NCI-H1417 (cell line): ENCODE measurements at places on chromosomes 1 and 21.

DNA sequence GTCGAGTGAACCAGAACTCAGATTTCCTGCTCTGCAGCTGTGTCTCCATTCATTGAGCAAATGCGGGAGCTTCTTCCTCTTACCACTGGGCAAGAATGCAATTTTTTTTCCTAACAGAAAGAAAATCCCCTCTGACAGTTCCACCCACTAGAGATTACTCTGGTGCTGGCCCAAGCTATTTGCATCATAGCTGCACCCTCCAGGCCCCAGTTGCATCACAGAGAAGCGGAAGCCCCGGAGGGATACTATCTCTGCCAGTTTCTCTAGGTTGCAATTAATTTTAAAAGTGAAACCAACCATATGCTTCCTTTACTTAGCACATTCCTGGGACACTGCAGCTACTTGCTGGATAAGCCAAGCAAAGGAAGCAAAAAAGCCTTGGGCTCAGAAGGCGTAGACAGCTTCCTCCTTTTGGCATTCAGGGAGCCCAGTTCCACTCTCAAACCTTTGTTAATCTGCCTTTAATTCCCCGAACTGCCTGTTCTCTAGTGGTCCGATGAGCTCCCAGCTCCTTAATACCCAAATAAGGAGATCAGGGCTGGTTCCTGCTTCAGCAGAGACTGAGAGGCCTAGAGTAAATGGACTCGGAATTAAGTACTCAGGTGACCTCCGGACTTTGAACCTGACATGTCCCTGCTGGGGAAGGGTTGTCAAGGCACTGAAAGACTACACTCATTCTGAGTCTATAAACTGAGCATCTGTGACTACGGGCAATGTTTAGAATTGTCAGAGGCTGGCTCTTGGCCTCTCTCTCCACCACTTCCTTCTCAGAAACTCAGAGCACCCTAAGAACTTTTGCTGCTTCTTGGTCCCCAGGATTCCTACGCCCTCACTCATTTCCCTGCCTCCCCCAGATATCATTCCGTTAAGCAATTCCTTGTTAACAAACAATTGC lies 72.5 kb upstream of the TNFSF18 start:
- no peak for DNase-seq

- DNase-seq = peak; percentile 68
Observed at GRCh38 chr21:26967062-26967913, at the start of gene ADAMTS5. ADAMTS5 (minus strand) TSS chr21:26967088; CDS start chr21:26966391, 697 bp downstream.

GRCh38 chr1:170986901-170987300 lies 51.6 kb downstream of the MROH9 start:
- no peak for DNase-seq

DNA sequence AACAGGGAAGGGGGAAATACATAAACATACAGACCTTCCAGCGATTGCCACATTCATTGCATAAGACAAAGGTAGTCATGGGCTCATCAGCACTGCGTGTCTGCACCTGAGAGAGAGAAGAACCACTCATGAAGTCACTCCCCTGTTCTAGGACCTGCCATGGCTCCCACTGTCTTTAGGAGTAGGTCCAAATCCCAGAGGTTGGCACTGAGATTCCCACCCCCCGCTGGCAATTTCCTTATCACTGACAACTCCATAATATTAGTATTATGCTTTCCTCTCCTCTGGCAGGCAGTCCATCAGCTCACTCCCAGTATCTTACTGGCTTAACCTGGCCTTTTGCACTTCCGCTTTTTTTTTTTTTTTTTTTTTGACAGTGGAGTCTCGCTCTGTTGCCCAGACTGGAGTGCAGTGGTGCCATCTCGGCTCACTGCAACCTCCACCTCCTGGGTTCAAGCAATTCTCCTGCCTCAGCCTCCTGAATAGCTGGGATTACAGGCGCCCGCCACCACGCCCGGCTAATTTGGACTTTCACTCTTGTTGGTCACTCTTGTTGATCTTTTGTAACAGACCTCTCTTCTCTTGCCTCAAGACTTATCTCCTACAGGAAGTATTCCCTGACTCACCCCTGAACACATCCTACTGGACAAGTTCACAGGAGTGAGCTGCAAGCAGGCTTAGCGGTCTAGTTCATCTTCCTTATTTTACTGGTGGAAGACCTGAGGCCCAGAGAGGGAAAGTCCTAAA lies 14.8 kb upstream of the ZNF436 start:
- no peak for DNase-seq

DNA sequence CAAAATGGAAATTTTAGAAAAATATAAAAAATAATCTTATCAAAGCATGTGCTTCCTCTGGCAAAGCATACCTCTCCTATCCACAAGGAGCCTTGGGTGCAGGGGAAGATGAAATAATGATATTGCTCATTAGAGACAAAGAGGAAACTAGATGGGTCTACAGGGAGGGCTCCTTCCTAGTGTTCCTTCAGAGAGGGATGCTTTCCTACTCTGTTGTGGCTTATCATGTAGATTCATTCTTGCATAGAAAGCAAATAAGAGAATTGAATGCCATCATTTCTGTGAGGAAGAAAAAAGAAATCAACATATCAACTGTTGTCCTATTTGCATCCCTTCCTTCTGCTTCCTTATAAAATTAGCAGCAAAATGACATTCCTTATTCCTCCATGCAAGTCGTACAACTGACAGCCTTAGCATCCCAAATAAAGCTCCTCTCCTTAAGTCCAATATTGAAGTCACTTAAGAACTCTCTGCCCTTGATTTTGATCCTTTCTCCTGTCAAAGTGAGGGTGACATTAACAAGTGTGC lies 543.9 kb upstream of the PLXNA2 start:
- DNase-seq = no peak

GRCh38 chr21:40436261-40436660 lies 410.7 kb downstream of the DSCAM start:
- DNase-seq = no peak

- DNase-seq = no peak
Observed at GRCh38 chr1:200776949-200777348, 38.3 kb downstream of the CAMSAP2 start.

DNA sequence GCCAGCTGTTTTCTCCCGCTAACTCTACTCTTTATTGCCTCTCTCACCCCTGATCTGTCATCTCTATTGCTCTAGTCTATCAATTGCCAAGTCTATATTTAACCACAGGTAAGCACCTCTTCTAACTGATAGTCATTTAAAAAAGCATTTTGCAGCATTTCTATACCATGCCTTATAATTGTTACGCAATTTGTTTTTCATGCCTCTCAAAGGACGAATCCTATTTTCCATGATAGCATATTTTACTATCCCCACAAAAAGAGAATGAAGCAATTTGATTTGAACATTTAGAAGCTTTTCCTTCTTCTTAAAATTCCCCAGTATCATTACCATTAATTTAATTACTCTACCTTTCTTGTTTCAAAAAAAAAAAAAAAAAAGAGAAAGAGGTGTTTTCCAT lies 432.8 kb upstream of the ZP4 start:
- no peak for DNase-seq

GRCh38 chr21:46363698-46364097 lies 39.7 kb downstream of the PCNT start:
- no peak for DNase-seq
